ENCODE measurements at places on chromosomes 1 and 21. TPM values are rescaled to one million over a fixed set of nuclear protein-coding genes. Genes with fewer than 3 reads are reported as not detected.

The GRIK3 gene
- not detected for total RNA-seq

The BCL2L15 gene
- not detected for total RNA-seq

The CRYBG2 gene
- not detected for total RNA-seq

The ATP1A4 gene
- total RNA-seq = not detected

The KDM1A gene
- 60.3 TPM for total RNA-seq

The RNPEP gene
- 189 TPM for total RNA-seq

The MPZ gene
- 1.2 TPM for total RNA-seq

The SPATA21 gene
- not detected for total RNA-seq

The ADGRL4 gene
- 139 TPM for total RNA-seq

The CD53 gene
- total RNA-seq = not detected

The IQGAP3 gene
- 28.7 TPM for total RNA-seq

The EDN2 gene
- total RNA-seq = not detected

The MRPL39 gene
- total RNA-seq = 7.6 TPM

The HNRNPU gene
- total RNA-seq = 773 TPM

The C1orf116 gene
- total RNA-seq = not detected

The SEMA4A gene
- total RNA-seq = 1.4 TPM

The MX2 gene
- total RNA-seq = 4.2 TPM

The GBP4 gene
- total RNA-seq = 3.7 TPM

The JAK1 gene
- 255 TPM for total RNA-seq

The MEX3A gene
- 0.90 TPM for total RNA-seq

The HES3 gene
- not detected for total RNA-seq

The DNALI1 gene
- 13.7 TPM for total RNA-seq

The EXTL1 gene
- 0.18 TPM for total RNA-seq

The ZBTB37 gene
- total RNA-seq = 11.3 TPM

The GABRD gene
- total RNA-seq = not detected

The MIXL1 gene
- not detected for total RNA-seq

The MATN1 gene
- 0.25 TPM for total RNA-seq

The SYT11 gene
- total RNA-seq = 19.5 TPM

The CDC20 gene
- total RNA-seq = 0.33 TPM

The TP73 gene
- 0.18 TPM for total RNA-seq

The PHACTR4 gene
- 7.5 TPM for total RNA-seq

The DYNLT4 gene
- total RNA-seq = not detected

The RIPK4 gene
- total RNA-seq = 0.45 TPM

The SHCBP1L gene
- total RNA-seq = 0.98 TPM

The TBX15 gene
- total RNA-seq = 0.63 TPM

The WDR26 gene
- total RNA-seq = 88.6 TPM

The LCE1D gene
- not detected for total RNA-seq

The TDRD5 gene
- total RNA-seq = not detected

The PHLDA3 gene
- total RNA-seq = 164 TPM

The NTMT2 gene
- total RNA-seq = not detected

The NMNAT2 gene
- 0.49 TPM for total RNA-seq

The RYR2 gene
- total RNA-seq = 0.25 TPM

The PLCH2 gene
- not detected for total RNA-seq

The AGMAT gene
- 1.4 TPM for total RNA-seq

The TRIM67 gene
- not detected for total RNA-seq

The TMEM35B gene
- 31.6 TPM for total RNA-seq

The PAX7 gene
- total RNA-seq = not detected

The SIM2 gene
- total RNA-seq = 0.18 TPM

The OPRD1 gene
- not detected for total RNA-seq

The PRDM16 gene
- 11.3 TPM for total RNA-seq

The AMY2A gene
- total RNA-seq = not detected

The PLPPR5 gene
- not detected for total RNA-seq

The TINAGL1 gene
- total RNA-seq = 99.8 TPM
